ENCODE measurements at places on chromosomes 12 and 14. TPM values are rescaled to one million over a fixed set of nuclear protein-coding genes. Genes with fewer than 3 reads are reported as not detected.

The RTN1 gene
- 3.0 TPM for total RNA-seq

The C14orf180 gene
- 66.7 TPM for total RNA-seq

The ACACB gene
- 165 TPM for total RNA-seq

The FAM186B gene
- total RNA-seq, result 0.31 TPM

The BDKRB2 gene
- 5.4 TPM for total RNA-seq

The METAP2 gene
- 51.9 TPM for total RNA-seq

The GUCY2C gene
- not detected for total RNA-seq

The KCNC2 gene
- not detected for total RNA-seq

The NPFF gene
- not detected for total RNA-seq

The CREBL2 gene
- total RNA-seq, result 20.4 TPM

DNA sequence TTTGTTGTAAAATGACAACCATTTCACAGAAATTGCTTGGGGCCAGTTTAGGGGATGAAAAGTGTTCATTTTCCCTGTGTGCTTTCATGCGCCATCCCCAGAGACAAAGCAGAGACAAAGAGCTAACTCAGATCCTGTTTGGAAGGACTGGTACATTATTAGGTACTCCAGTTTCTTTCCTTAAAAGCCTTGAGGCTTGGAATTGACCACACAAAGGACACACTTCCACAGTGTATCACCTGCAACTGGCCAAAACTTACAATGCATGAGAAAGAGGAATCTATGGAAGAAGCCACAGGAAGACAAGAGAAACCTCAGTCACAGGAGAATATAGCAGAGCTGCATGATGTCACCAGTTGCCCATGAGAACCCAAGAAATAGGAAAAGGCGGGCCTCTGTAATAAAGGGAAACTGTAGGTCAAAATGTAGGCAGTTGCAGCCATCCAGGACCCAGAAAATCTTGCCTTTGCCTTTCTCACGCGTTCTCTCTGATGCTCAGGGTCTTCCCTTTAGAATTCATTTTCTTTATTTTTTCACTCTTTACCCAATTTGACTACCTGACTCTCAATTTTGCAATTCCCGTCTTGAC lies 339.0 kb downstream of the RMST start:
- DNase-seq, result no peak

DNA sequence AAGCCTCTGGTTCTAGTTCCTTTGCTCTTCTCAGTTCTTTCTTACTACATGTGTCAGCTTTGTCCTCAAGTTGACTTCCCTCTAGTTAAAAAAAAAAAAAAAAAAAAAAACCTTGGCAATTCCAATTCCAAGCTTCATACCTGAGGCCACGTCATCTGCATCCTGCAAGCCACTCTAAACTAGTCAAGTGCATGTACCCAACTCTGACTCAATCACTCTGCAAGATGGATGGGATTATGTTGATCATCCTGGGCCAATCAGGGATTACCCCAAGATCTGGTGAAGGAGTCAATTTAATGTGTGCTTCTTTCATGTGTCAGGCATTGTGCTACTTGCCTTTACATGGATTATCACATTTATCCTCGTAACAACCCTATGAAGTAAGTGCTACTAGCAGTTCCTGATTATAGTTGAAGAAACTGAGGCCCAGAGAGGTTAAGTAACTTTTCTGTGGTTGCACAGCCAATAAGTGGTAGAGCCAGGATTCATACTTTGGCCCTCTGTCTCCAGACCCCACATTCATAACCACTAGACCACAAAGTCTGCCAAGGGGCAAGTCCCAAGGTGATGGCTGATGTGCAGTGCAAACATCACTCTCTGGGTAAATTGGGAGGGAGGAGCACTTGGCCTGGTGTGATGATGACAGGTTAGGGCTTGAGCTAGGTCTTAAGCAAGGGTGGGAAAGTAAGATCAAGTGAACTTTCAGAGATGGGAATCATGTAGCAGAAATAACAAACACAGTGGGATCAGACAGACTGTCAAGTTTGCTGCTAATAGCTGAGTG lies 17.3 kb upstream of the CCND2 start:
- no peak for DNase-seq

DNA sequence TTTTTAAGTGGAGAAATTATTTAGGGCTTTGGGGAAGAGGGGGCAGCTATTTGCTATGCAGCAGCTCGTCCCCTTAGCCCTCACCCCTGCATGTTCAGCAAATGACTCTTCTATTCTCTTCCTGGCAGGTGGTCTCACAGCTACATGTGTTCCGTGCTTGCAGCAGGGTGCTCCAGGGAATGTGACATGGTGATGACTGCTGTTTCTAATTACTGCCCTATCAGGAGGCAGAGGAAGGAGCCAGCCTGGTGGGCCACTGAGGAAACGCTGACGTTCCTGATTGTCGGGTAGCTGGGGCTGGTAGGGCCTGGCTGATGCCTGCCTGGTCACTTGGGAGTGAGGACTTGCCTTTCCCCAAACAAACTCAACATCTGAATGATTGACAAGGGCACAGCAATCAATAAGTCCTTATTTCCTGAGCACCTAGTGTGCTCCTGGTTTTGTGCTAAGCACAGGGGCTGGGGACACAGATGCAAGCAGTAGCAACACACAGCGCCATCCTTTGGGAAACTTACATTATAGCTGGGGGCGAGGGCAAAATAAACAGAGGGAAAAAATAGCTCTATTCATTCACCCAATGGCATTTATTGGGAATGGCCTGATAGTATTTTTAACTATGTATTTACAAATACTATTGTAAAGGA lies 377.8 kb downstream of the FUT8 start:
- no peak for DNase-seq

- peak; percentile 57 for DNase-seq
Observed at GRCh38 chr12:124428136-124428791, 133.4 kb downstream of the RFLNA start.

DNA sequence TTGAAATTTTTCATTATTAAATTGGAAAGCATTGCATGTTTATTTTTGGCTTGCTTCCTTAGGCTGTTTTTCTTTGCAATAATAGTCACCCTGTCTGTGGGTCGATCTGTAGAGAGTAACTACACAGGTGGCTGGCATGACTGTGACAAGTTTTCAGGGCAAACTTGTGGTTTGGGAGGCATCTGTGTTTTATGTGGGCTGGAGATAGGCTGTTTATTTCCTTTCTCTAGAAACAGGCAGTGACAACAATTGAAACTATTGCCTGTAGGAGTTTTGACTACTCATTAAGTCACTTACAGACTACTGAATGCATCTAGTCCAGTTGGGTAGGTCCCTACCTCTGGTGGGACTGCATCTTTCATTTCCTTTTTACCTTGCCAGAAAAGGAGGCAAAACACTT lies 155.6 kb downstream of the DYRK2 start:
- DNase-seq, result no peak

DNA sequence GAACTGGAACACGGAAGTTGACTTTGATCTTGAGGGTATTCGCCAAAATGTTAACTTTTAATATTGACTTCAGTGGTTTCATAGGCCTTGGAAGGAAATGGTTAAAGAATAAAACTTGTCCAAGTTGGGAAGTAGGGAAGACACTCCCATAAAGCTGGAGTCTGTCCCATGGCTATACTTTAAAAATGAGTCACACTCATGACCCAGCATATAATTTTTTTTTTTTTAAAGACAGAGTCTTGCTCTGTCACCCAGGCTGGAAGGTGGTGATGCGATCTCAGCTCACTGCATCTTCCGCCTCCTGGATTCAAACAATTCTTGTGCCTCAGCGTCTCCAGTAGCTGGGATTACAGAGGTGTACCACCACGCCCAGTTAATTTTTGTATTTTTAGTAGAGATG lies 19.6 kb downstream of the TMPRSS12 start:
- no peak for DNase-seq

- DNase-seq, result no peak
Observed at GRCh38 chr12:43914923-43915468, 79.1 kb downstream of the TMEM117 start.

DNA sequence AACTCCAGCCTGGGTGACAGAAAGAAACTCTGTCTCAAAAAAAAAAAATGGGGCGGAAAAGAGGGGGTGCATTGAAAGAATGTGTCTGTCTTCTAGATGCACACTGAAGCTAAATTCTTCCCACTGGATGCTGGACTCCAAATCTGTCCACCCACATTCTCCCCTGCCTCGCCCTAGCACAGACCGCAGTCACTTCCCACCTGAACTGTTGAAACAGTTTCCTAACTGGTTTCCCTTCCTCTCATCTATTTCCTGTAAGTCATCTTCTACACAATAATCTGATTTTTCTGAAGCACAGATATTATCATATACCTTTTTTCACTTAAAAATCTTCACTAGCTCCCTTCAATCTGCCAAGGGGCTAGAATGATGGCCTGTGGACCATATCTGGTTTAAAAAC lies 1.5 kb upstream of the HCAR1 start:
- no peak for DNase-seq

- no peak for DNase-seq
Observed at GRCh38 chr14:49036984-49037516, 549.1 kb downstream of the RPS29 start.

- DNase-seq, result no peak
Observed at GRCh38 chr14:33452995-33453394, 497.9 kb downstream of the EGLN3 start.

DNA sequence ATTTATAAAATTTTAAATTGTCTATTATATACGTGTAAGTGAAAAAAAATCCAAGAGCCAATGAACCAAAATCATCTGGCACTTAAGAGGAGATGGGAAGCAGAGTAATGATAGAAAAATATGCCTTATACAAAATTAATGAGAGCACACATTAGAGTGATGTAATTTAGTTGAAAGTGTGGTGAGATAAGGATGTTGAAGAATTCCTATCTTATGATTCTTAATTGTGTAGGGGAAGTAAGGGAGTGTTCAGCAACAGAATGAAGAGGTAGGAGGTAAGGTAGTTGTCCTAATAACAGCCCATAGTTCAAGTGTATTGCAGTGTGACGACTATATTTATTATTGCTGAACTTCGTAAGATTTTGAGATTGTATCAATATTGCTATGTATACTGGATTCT lies 843.4 kb upstream of the FLRT2 start:
- no peak for DNase-seq

- no peak for DNase-seq
Observed at GRCh38 chr14:29607169-29607568, 320.5 kb downstream of the PRKD1 start.

DNA sequence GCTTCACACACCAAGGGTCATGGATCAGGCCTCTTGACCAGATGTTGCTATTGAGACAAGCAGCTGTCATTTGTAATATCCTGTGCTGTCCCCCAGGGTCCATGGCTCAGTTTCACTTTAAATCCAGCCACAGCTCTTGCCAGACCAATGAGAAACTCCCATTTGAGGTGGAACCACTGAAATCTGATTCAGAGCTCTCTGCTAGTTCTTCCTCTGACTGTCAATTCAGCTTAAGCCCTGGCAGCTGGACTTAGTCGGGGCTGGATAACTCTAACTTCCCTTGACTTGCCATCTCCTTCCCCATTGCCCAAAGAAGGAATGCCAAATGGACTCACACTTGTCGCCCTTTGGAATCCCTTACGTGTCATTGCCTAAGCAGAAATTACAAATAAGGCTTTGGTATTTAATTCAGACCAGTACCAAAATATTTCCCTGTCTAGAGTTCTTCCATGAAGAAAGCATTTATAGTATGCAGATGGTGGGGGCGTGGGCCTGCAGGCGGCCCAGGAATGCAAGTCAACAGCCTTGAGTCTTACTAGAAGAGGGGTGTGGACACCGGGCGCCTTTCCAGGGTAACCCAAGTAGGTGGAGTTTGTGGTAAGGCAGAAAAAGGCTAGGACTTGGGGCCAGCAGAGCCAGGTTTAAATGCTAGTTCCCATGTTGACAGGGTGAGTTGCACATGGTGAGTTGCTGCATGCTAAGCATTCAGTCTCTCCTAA lies 96.9 kb upstream of the TMPO start:
- peak; percentile 88 for DNase-seq

- DNase-seq, result no peak
Observed at GRCh38 chr12:41108032-41108431, 80.1 kb upstream of the PDZRN4 start.

DNA sequence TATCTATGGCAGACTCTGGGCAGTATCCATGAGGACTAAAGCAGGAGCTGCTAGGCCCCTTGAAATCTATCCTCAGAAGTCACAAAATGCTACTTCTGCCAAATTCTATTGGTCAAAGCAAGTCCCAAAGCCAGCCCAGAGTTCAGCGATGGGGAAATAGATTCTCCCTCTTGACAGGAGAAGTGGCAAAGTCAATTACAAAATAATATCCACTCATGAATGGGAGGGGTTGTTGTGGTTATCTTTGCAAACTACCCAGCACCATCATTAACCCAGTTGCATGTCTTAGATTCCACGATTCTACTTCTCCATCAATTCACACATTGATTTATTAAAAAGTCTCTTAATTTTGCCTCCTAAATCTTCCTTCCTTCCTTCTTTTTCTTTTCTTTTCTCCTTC lies 30.7 kb upstream of the STXBP6 start:
- no peak for DNase-seq

GRCh38 chr12:12036901-12037300 lies 33.8 kb upstream of the BCL2L14 start:
- DNase-seq, result no peak

- DNase-seq, result no peak
Observed at GRCh38 chr12:50555471-50555885, 50.7 kb downstream of the DIP2B start.

GRCh38 chr12:9741726-9742125 lies 8.8 kb upstream of the CLECL1 start:
- DNase-seq, result no peak

GRCh38 chr12:91317306-91317705 lies 134.7 kb upstream of the DCN start:
- no peak for DNase-seq

- no peak for DNase-seq
Observed at GRCh38 chr12:76219806-76220205, 128.4 kb downstream of the BBS10 start.

DNA sequence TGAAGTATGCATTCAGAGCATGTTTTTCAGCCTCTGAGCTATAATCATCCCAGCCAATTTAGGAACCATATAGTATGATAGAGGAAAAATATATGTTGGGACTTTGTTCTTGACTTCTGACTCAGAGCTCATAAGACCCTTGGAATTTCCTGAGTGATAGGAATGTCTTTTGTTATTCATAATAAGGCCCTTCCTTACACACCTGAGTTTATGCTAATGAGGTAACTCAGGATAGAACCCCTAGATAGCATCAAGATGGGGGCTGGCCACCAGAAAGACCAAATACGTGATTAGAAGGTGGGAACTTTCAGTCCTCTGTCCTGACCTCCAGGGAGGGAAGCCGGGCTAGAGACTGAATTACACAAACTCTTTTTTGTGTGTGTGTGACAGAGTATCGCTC lies 32.4 kb upstream of the PLEK2 start:
- DNase-seq, result no peak

- DNase-seq, result no peak
Observed at GRCh38 chr14:91255026-91255695, 10.7 kb upstream of the GPR68 start.

DNA sequence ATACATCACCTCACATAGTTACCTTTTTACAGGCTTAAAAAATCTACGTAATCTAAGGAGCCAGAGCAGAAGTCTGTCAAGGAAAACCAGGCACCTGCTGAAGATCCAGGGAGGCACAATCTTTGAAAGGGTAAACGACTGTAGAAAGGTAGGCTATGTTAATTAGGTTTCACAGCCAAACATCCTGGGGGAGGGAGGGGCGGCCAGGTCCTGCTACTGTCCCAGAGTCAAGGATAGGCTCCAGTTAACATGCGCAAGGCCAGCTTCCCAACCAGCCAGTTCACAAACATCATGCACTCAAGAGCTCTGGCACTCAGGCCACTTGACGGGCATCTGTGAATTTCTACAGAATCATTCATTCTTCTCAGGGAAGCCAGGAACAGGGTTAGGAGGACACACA lies 22.9 kb downstream of the NIN start:
- no peak for DNase-seq

- no peak for DNase-seq
Observed at GRCh38 chr12:29581631-29582030, 84.1 kb upstream of the OVCH1 start.

- DNase-seq, result no peak
Observed at GRCh38 chr12:12498210-12498609, 64.5 kb downstream of the DUSP16 start.
